ENCODE measurements at places on chromosomes 6 and 20.

DNA sequence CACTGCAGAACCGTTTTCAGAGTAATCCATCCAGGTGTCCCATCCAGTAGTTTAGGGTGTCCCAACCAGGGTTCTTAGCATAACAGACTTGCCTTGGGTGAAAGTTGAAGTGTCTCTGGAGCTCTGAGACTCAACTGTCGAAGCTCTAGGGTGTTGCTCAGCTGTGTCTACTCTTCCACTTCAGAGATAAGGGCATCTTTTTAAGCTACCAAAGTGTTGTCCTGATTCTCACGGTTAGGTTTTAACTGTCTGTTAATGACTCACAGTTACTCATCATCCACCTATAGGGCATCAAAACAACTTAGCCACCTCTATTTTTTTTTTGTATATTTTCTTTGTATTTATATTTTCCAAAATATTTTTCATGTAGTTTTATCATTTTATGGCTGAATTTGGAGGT, 36.9 kb upstream of the TBX18 start:
- DNase-seq = no peak

DNA sequence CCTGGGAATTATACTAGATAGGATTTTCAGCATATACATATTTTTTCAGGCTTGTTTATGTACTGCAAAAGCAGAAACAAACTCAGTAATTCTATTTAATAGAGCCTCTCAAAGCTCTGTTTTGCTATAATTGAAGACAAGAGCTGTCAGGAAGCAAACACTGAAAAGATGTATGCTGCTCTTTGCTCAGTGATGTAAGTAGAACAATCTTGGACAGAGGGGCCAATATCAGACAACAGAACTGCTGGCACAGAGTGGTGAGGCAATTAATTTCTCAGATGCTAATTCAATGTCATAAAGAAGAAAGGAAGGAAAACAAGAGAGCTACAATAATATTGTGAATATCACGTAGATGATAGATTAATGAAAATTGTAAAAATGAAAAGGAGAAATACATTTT, 663.3 kb upstream of the ADGRB3 start:
- no peak for DNase-seq

GRCh38 chr6:362231-362923, 29.2 kb upstream of the IRF4 start:
- no peak for DNase-seq

DNA sequence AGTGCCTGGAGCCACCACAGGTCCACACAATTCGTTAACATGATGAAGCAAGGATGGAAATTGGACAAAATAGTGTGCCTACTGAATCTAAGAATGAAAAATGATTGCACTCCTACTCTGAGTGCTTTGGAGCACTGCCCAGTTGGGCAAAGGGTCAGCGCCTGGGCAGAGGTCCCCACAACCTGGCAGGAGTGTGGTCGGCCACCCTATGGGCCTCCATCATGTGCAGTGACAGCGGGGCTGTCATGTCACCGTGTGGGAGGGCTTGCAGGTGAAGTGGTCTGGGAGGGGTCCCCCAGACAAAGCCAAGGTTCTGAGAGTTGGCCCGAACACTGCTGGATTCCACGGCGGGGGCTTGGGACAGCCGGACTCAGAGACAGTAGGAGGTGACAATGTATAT, 36.2 kb upstream of the CD93 start:
- DNase-seq = no peak

DNA sequence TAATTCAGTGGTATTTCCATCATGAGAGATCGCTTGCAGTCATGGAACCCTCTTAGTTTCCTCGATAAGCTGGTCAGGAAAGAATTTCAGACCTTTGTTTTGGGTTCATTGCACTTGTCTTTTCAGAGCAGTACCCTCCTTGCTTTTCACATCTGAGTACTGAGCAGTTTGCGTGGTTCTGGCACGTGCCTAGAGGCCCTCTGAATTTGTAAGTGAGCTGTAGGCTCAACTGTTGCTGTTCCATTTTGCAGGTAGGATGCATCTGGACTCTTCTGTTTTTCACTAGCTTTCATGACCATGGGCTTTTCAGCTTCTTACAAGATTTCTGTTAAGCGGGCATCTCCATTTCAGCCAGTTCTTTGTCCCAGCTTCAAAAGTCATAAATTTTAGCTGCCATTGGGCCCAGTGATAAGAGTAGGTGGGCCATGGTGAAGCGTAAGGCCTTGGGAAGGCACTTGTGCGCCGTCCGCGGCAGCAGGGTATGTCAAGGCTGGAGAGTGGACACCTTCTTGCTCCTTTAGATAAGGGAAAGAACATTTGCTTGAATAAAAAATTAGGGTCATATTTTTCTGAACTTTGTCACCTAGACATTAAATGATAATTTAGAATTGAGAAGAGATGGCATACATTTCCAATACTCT, 35.8 kb downstream of the HIVEP1 start:
- no peak for DNase-seq

DNA sequence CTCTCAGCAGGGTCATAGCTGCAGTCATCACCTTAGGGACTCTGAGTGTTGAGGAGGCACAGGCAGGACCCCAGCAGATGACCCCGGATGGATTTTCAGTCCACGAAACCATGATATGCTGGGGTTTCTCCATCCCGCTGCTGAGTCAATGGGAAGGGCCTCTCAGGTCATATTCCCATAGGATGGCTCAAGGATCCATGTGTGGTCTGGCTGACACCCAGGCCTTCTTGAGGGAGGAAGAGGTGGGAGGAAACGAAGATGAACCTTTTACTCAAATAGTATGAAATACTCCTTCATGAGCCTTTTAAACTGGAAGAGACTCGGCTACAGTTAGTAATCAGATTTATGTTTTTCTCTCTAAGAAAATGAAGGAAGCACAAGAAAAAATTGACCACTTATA, 10.3 kb upstream of the RALY start:
- no peak for DNase-seq

- DNase-seq = no peak
Observed at GRCh38 chr6:120260636-120261035, 911.1 kb upstream of the MAN1A1 start.

- DNase-seq = no peak
Observed at GRCh38 chr6:137970368-137970767, 103.3 kb downstream of the TNFAIP3 start.

GRCh38 chr6:43180985-43181384, 1.0 kb upstream of the CUL9 start:
- DNase-seq = no peak

DNA sequence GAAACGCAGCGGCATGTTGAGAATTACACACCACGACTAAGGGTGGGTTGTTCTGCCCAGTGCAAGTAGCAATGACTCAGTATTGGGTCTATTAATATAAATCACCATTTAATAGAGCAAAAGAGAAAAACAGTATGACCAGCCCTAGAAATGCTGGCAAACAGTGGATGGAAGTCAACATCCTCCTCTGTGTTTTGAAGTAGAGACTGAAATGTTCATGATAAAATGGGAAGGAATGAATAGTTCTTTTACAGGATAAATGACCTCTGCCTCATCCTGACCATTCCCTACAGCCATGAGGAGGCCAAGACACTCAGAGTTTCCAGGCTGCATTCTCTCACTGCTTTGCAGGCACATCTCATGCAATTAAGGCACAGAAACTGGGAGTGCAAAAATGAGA, 111.8 kb downstream of the PSMB1 start:
- no peak for DNase-seq

GRCh38 chr6:21946298-21946783, 350.5 kb downstream of the PRL start:
- DNase-seq = no peak

- DNase-seq = no peak
Observed at GRCh38 chr20:47191074-47191673, 165.3 kb downstream of the ZMYND8 start.

DNA sequence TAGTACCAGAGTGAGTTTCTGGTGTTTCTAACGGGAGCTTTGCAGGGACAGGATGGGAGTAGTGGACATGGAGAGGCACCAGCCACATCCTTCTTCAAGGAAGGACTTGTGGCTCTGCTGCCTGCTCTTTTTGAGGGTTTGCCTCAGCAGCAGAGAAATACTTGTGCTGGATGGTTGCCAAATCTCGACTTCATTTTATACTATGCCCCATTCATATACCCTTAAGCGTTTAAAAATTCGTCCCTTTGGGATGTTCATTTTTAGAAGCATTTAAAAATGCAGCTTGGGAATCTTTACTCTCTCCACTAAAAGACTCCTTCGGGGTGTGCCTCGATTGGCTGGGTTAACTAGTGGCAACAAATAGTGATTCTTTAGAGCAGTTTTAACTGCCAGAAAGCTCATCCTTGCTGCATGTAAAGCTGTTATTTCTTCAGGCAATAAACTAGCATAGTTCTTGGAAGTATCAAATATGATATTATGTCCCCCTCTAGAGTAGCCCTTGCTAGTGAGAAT, 126.5 kb upstream of the B3GAT2 start:
- DNase-seq = no peak

DNA sequence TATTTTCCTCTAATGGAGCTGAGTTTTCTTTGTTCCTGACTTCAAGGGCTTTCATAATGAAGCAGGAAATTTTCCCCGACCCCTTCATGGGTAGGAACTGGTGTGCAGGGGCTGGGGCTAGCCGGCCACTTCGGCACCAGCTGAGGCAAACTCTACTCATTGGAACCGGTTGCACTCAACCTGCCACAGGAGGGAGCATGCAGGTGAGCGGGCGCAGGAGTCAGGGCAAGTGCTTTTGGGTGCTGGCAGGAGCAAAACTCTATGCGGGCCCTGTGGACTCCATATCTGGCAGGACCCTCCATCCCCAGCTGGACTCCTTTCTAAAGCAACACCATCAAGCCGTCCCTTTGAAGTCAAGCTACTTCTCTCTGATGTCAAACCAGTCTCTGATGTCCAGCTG, 244.2 kb downstream of the EPM2A start:
- DNase-seq = no peak

DNA sequence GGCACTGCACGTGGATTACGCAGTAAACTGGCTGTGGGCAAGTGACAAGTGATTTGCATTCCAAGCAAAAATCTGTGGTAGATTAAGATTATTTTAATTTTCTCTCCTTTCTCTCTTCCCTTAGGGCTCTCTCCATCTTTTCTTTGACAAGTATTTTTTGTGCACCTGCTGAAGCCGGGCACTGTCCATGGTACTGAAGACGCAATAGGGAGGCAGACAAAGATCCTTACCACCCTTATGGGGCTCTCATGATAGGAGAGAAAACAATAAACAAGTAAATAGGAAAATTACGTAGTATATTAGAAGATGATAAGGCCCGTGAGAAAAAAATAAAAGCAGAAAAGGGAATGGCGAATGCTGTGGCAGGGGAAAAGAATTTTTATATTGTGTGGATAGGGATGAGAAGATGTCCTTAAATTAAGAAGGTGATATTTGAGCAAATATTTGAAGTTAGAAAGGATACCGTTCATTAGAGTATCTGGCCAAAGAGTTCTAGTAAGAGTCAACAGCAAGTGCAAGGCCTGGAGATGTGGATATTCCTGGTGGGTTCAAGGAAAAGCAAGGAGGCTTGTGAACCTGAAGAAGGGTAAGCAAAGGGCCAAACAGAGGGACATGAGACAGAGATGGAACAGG, 146.0 kb downstream of the LAMP5 start:
- no peak for DNase-seq

DNA sequence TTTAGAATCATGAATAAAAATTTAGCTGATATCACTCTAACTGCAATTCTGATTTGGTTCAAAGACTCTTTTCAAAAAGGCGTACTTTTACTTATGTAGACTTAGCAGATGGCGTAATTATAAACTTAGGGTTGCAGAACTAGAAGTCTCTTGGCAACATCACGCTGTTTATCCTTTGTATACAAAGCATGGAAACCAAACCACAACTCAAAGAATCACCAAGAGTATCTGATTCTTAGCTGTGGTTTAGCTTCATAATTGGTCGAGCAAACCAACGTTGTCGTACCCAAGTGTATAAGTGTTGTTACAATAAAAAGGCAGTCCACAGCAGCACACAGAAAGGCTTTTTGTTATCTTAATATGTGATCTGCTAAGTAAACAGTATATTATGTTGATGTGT, 18.2 kb downstream of the STMND1 start:
- DNase-seq = no peak

DNA sequence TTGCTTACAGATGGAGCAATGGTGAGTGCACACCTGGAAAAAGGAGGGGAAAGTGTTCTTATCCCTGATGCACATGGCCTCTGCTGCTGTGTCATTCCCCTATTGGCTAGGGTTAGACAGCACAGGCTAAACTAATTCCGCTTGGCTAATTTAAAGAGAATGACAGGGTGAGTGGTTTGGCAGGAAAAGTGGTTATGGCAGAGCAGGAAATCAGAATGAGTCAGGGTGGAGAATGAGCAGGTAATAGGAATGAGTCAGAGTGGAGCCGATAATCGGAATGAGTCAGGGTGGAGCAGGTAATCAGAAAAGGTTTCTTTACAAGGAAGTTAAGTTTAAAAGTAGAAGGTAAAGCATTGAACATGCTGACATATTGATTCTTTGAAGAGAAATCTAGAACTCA, 355.5 kb upstream of the HTR1E start:
- no peak for DNase-seq

DNA sequence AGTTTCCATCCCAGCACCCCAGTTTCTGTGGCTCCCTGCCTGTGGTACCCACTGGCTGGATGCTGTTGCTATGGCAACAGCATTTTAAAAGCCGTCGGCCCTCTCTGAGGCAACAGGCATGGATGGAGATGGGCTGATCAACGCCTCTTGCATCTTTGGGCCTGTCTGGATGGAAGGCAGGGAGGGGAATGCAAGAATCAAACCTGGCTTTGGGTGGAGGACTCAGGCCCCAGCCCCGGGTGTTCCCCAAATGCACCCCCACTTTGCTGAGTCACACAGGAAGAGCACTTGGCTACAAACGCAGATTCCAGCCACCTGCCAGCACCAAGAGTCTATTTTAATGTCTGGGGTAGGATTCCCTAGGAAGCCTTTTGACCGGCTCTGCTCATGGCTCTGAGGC, 45.7 kb upstream of the TGM2 start:
- no peak for DNase-seq

- no peak for DNase-seq
Observed at GRCh38 chr6:100473182-100473581, 8.5 kb upstream of the SIM1 start.

- DNase-seq = no peak
Observed at GRCh38 chr6:122719176-122719575, 60.3 kb upstream of the FABP7 start.

- peak; percentile 38 for DNase-seq
Observed at GRCh38 chr6:106847116-106847515, 127.4 kb downstream of the CD24 start.

- no peak for DNase-seq
Observed at GRCh38 chr20:3802524-3803239, 6.6 kb downstream of the CDC25B start.

DNA sequence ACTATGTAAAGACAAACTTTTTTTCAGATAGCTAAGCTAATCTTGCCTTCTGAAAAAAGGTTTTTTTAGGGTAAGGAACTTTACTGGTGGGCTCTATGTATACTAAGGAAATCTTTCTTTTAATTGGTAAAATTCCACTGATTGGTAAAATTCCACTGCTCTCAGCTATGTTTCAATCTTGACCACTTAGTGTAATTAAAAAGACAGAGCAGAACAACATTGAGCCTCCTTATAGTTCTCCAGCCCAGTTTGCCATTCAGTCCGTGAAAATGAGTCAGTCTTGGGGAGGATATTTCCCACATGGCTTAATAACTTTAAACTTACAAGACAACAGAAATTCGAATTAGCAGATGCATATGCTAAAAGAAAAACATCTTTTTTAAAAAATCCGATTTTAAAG, 92.7 kb downstream of the EYA4 start:
- no peak for DNase-seq

All from CMK (cell line).